ENCODE measurements at places on chromosomes 6 and 20.

DNA sequence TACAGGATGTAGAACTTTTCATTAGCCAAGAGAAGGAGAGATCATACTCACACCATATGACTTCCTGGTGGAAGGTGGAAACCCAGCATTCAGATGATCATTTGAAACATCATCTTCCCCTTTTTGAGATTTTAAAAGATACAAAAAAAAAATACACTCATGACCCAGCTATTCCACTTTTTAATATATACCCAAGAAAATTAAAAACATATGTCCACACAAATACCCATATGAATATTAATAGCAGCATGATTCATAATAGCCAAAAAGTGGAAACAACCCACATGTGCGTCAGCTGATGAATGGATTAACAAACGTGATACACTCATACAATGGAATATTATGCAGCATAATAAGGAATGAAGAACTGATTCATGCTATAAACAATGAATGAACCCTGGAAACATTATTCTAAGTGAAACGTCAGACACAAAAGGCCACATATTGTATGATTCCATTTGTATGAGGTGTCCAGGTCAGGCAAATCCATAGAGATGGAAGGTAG, 130.0 kb upstream of the SGK1 start:
- DNase-seq, result no peak

- no peak for DNase-seq
Observed at GRCh38 chr6:25051083-25051482, 115.3 kb upstream of the RIPOR2 start.

- DNase-seq, result peak; percentile 3
Observed at GRCh38 chr20:23235173-23236027, 115.2 kb upstream of the NXT1 start.

GRCh38 chr6:105210932-105211531, 31.2 kb upstream of the POPDC3 start:
- no peak for DNase-seq

DNA sequence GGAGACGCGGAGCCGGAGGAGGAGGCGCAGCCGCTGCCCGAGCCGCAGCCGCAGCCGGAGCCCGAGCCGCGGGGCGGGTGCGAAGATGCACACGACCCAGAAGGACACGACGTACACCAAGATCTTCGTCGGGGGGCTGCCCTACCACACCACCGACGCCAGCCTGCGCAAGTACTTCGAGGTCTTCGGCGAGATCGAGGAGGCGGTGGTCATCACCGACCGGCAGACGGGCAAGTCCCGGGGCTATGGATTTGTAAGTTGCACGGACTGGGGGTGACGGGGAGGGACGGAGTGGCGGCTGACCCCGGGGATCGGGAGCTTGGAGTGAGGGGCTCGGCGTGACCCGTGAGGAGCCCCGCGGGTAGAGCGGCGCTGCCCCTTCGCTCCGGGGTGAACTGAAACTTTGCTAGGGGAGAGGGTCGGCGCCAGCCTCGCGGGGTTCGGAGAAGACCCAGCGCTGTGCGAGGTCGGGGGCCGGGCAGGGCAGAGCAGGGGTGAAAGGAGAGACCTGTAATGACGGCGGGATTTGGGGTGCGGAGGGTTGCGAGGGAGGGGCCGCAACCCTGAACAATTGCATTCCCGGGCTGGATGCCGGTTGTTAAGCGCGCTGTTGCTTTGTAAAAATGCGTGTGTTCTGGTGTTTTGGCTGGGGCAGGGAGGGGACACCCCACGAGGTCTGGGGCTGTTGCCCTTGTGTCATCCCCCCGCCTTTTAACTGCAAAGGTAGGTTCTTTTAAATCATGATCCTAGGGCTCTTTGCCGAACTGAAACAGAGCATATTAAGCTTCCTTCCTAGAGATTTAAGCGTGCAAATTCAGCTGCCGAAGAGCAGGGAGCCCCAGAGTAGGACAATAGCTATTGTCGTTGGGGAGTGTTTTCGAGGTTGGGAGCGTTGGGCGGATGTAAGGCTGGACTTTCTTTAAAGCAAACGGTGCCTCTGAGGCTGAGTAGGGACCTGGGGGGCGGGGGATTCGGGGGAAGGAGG, 628 bp downstream of the RBM24 start:
- peak; percentile 37 for DNase-seq

- DNase-seq, result no peak
Observed at GRCh38 chr6:163974322-163974721, 559.8 kb downstream of the QKI start.

GRCh38 chr20:51801122-51801822, 1.0 kb downstream of the SALL4 start:
- peak; percentile 7 for DNase-seq

DNA sequence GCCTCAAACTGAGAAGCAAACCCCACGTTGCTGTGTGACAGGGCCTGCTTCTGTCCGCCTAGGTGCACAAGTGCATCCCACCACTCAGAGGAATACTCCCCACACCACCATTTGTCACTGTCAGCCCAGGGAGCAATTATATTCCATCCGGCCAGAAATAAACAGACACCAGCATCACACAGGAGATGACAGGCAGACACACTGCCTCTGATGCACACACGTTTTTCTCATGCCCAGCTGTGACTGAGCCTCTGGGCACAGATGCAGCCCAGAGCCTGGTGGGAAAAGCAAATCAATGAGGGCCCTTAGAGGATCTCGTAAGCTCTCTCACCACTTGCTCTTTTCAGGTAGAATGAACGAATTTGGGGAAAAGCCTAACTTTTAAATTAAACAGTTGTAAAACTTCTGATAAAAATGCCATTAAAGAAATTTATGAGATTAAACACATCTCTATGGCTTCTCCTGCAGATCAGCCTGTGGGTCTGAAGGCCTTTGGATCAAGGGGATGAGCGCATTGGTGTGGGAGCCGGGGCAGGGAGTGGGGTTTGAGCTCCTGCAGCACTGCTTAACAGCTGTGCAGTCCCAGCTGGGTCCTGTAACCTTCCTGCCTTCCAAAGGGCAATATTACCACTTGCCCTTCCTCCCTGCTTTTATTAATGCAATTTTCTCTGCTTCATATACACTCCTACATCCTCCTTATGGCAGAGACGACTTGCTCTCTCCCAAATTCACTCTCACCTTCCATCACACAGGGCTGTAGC, 624.3 kb downstream of the PTPRT start:
- DNase-seq, result no peak

GRCh38 chr6:52877786-52878185, 31.7 kb downstream of the GSTA3 start:
- no peak for DNase-seq

DNA sequence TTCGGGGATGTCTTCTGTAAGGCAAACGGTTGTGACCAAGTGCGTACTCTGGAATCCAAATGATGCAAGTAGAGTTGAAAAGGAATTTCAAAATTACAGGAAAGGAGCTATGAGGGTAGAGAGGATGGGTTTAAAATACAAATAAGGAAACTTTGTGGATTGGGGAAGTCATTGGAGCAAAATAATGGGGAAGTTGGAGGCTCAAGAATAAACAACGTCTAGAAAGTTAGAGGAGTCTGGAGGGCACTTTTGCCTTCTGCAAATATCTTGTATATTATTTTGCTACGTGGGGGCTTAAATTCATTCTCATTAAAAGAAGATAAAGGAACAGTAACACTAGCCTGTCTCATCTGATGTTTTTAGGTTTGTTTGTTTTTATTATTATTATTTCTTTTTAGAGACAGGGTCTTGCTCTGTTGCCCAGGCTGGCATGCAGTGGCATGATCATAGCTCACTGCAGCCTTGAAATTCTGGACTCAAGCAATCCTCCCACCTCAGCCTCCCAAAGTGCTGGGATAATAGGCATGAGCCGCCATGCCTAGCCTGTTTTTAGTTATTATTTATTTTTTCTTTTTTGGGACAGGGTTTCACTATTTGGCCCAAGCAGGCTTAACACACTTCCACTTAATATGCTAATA, 55.0 kb upstream of the TNFAIP3 start:
- DNase-seq, result no peak

DNA sequence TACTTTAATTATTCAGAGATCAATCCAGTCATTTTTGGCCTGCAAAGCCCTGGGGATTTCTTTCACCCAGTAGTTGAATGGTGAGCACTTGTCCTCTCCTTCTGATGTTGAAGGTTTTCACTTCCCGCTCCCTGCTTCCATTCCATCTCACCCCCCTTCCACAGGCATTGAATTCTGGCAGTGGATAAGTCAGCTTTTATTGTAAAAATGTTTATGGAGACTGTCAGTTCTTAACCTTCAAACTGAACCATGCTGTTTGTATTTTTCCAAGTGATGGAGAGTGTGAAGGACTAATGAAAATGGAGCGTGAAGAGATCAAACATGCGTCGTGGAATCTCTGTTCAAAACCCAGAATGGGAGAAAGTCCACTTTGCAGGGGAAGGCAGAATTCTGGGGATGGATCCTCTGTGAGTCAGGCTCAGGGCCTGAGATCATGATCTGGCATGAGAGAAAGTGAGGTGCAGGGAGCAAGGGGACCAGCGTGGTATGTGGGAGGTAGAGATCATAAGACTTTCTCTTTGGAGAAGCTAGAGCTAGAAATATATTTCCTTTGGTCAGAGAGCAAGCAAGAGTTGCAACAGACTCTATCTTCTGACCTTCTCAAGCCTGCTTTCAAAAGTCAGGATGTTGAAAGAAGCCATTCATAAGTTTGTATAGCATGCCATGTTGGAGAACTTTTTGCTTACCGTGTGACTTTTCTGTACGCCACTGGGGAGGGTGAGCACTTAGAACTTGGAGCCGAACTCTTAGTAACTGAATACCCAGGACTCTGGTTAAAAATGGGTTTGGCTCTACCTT, 30.2 kb downstream of the ISM1 start:
- no peak for DNase-seq

- DNase-seq, result no peak
Observed at GRCh38 chr20:42996141-42996540, 193.6 kb downstream of the PTPRT start.

GRCh38 chr20:2259731-2260130, 36.1 kb upstream of the TGM3 start:
- no peak for DNase-seq

GRCh38 chr6:138692978-138693909, 80.3 kb upstream of the CCDC28A start:
- peak; percentile 71 for DNase-seq

DNA sequence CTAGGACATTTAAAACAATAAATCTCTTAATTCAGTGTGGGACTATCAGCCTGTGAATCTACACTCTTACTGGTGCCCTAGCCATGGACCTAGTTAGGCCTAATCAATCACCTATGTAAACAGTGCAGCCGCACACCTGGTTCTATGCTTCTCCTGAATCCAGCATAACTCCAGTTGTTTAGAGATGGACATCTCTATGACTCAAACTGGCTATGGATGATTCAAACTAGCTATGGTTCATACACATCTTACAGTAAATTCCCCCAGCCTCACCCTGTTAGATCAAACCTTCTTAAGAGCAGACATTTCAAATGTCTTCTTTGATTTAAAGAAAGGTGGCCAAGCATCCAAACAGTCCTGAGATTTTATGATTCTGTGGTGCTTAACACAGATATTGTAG, 34.7 kb downstream of the SLC35B3 start:
- DNase-seq, result no peak

DNA sequence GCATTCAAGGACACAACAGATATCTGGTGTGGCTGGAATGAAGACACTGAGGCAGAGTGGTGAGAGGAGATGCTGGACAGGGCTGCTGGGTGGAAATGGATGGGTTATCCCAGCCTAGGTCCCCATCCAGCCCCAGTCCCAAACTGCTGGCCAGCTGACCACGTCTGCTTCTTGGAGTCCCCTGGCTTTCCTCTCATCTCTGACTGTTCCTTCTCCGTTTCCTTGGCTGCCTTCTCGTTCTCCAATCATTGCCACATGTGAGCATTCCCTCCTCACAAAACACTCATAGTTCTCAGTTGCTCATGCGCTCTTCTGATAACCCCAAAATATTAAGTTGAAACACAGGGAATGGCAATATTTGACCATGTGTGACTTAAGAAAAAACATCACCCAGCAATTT, 31.5 kb downstream of the MAFB start:
- DNase-seq, result no peak

GRCh38 chr6:38187811-38188590, 368.5 kb downstream of the ZFAND3 start:
- peak; percentile 74 for DNase-seq

DNA sequence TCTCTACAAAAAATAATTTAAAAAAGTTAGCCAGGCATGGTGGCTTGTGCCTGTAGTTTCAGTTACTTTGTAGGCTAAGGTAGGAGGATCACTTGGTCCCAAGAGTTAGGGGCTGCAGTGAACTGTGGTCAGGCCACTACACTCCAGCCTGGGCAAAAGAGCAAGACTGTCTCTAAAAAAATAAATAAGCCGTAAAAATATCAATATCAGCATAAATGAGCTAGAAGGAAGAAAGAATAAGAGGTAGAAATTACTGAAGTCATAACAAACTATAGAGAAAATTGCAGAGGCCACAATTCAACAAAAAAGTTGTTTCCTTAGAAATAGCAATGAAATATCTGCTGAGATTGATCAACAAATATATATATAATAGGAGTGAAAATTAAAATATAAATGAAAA, 827.3 kb upstream of the FLRT3 start:
- no peak for DNase-seq

GRCh38 chr6:79119217-79119616, 41.2 kb upstream of the PHIP start:
- DNase-seq, result no peak

- no peak for DNase-seq
Observed at GRCh38 chr6:81978230-81978629, 225.7 kb upstream of the TENT5A start.

DNA sequence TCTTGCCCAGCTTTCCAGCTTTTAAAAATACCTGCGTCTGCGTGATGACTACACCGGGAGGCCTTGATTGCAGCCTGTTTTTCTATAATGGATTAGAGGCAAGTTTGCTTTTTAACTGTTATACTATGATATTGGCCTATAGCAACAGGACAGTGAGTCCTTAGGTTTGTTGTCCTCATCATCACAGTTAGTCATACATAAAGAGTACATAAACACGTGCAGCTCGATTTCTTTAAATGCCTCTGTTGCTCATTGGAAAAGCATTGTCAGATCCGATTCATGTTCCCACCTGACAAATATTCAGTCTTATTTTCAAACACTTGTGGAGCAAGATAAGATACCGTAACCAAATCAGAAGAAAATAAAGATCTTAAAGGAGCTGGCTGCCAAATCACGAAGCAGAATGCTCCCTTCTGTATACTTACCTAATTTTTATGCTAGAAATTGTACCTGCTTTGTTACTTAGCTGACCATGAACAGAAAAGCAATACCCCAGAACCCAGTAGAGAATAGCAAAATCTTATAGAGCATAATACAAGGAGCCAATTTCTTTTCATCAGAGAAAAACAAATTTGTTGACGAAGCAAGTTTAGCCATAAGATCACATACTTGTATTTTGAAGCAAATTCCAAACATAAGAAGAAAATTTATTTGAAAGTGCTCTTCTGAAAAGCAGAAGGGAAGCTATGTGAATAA, 100.4 kb downstream of the TMEM200A start:
- DNase-seq, result no peak

GRCh38 chr6:104256646-104257045, 603.1 kb downstream of the HACE1 start:
- no peak for DNase-seq

GRCh38 chr20:9838378-9839295, at the start of gene PAK5:
TSS of gene PAK5 (minus strand) at chr20:9839076. CDS start at chr20:9644328, 194,748 bp downstream.
- DNase-seq, result peak; percentile 98

- no peak for DNase-seq
Observed at GRCh38 chr6:51028276-51028675, 209.6 kb downstream of the TFAP2B start.
